Stimulated activated CD4-positive, alpha-beta T cell treated with anti-CD3 and anti-CD28 coated beads, Interleukin-4, amount 100 ng/mL, for 48 hours (primary cell): ENCODE measurements at places on chromosomes 7 and 10.

DNA sequence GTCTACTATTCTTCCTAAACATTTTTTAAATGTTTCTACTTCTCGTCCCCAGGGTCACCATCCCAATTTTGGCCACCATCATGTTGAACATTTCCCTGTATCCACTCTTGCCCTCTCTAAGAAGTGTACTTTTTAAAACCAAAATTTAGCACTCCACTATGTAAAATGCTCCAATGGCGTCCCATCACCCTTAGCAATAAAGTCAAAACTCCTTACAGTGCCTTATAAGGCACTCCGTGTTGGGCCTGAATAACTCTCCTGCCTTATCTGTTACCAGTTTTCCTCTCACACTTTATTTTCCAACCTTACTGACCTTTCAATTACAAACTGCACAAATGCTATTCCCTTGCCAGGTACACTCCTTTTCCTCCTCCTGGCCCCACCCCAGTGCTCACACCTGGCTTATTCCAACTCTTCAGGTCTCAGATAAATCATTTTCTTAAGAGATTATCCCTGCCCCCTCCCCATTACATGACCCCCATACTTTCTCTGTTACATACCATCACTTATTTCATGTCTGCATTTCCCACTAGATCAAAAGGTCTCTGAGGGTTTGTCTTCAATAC lies 1.3 kb downstream of the TMEM168 start:
- no peak for DNase-seq

- DNase-seq = no peak
Observed at GRCh38 chr10:129075508-129075907, 391.5 kb upstream of the MGMT start.

GRCh38 chr7:100492738-100493475 lies 9.2 kb downstream of the NYAP1 start:
- no peak for DNase-seq

DNA sequence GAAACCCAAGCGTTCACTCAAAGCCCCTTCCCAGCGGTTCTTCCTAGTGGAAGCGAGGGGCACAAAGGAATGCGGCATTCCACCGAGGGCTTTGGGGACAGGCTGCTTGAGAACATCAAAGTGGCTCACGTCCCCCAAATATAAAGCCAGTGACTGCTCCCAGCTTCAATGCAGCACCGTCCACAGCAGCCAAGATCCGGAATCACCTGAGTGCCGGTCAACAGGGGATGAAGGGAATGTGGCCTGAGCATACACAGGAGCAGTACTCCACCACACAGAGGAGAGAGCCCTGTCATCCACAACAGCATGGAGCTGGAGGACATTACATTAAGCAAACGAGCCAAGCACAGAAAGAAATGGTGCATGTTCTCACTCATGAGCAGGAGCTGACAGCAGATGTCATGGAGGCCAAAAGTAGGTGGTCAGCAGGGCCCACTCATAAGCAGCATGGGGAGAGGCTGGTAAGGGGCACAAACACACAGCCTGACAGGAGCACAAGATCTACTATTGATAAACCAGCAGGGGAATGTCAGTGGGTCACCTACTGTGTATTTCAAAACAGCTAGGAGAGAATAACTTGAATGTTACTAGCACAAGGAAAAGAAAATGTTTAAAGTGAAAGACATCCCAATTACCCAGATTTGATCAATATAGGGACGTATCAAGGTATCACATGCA lies 79.5 kb downstream of the DIP2C start:
- DNase-seq = no peak

DNA sequence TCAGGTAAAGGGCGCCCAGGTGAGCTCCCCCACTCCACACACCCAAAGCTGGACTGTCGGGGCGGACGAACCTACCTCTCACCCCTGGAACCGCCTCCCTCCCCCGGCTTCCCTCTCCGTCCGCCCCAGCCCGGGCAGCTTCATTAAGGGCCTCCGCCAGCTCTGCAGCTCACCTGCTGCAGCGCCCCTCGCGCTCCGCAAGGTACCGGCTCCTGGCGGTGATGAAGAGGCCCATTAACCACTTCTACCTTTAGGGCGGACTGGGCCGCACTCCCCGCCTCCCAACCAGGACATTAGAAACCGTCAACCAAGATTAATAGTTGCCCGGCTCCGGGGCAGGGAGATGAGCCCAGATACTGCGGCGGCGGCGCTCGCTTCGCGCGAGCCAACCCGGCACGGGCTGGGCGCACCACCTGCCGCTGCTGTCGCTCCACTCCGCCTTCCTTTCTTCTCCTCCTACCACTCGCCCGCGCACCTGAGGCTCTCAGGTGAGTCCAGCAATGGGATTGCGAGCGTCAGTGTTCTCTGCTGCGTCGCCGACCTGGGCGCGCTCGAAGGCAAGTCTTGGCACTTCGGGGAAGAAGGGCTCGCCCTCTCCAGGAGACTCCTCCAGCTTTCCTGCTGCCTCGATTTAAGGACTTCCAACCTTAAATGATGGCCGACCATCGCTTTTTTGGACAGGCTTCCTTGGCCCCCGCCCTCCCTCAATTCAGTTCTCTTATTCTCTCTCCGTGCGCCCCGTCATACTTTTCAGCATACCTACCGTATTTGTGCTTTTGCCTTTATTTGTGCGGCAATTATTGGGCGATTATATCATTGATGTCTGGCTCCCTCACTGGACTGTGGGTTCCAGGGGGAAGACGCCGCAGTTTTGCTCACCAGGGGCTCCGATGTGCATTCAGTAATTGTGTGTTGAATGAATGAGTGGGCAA lies 13.6 kb upstream of the KAZALD1 start:
- no peak for DNase-seq

GRCh38 chr7:87202705-87203104 lies 16.8 kb downstream of the TMEM243 start:
- no peak for DNase-seq

DNA sequence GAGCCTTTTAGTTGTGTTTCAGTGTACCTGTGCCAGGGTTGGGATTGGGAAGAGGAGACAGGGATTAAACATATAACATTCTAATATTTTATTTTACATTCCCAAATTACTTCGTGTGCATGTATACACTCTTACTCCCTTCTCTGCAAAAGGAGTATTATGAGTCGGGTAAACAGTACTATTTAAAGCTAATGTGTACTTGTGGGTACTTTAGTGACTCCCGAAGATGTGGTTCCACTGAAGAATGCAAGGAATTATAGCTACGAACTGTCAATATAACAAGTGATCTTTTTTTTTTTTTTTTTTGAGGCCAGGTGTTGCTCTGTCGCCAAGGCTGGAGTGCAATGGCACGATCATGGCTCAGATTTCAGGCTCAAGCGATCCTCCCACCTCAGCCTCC lies 122.6 kb upstream of the RPA3 start:
- DNase-seq = no peak

DNA sequence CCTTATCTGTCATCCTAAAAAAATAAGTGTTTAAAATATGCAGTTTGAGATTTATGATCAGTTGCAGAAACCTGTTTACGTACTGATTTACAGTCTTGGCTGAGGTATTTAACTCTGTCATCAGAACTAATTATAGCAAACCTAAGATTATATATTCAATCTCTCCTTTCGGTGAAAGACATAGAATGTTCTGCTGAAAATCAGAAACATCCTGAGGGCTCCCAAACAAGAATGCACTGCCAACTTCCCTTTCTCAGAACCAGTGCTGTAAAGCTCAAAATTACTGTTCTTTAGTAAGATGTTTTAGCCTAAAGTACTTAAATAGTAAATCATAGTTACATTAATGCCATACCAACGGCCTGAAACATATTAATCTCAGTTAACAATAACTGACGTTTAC lies 34.3 kb downstream of the FAM204A start:
- DNase-seq = no peak

DNA sequence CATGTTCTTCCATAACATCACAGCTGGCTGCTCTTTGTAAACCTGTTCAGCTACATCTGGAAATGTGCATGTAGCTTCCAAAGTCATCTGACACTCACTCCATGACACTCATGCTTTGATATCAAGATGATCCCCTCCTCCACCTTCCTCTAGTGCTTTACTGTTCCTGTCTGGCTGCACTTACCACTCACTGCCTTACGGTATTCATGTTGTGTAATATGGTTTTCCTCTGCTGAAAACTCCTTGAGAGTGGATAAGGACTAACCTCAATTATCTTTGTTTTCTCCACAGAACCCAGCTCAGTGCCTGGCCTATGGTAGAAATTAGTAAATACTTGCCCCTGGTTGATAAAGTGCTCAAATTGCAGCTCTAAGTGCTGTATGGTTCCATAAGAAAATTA lies 483.9 kb downstream of the HTR7 start:
- no peak for DNase-seq

GRCh38 chr10:110813743-110814472 lies 57.8 kb upstream of the PDCD4 start:
- DNase-seq = no peak

- DNase-seq = no peak
Observed at GRCh38 chr7:27619492-27619891, 43.2 kb downstream of the HIBADH start.

DNA sequence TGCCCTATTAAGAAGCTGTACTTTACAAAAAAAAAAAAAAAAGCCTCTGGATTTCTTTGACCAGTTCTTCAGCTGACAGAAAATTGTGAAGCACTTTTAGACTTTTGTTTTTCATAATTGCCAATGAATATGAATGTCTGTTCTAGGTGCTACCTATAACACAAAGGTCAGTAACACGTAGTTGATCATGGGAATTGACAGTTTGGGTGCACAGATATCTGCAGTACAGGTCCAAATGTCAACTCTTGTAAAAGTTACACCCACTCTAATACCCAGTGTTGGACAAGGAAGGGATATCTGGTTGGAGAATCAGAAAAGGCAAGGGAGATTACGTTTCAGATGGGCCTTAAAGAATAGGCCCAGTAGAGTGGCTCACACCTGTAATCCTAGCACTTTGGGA lies 1.8 kb downstream of the REEP3 start:
- DNase-seq = no peak

DNA sequence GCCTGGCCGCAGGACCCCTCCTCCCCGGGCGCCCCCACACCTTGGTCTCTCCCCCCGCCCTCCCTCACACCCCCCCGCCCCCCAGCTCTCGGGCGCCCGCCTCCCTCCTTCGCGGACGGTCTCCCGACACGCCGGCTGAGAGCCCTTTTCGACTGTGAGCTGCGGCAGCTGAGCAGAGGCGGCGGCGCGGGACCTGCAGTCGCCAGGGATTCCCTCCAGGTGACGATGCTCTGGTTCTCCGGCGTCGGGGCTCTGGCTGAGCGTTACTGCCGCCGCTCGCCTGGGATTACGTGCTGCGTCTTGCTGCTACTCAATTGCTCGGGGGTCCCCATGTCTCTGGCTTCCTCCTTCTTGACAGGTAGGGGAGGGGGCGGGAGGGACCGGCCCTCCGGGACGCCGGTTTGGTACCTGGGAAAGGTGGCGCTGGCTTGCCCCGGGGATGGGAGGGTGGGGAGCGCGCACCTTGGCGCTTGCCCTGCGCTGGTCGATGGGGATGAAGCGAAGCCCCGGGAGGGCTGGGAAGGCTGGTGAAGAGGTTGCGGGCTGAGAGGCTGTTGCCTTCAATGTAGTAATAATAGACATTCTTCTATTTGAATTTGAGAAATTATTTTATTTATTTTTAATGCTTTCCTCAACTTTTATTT lies at the start of gene BMPER:
Gene BMPER (plus strand): TSS at position 151 of the 644 bp plus-strand sequence. CDS start 75 bp downstream, at position 226.
- no peak for DNase-seq

GRCh38 chr7:100641463-100641859 lies at the start of gene TFR2:
Gene TFR2, minus strand, starts transcription at chr7:100641552. Its CDS starts 43 bp downstream, at chr7:100641509.
- no peak for DNase-seq

- peak; percentile 91 for DNase-seq
Observed at GRCh38 chr10:78047314-78047891, 13.7 kb downstream of the RPS24 start.

- no peak for DNase-seq
Observed at GRCh38 chr10:58782876-58783851, 270.5 kb downstream of the BICC1 start.

- DNase-seq = no peak
Observed at GRCh38 chr7:286266-286665, 3.7 kb upstream of the FOXL3 start.

GRCh38 chr10:47160261-47160908 lies 139.6 kb upstream of the GDF10 start:
- DNase-seq = no peak

- DNase-seq = no peak
Observed at GRCh38 chr7:11373546-11374142, 400.0 kb downstream of the PHF14 start.

- DNase-seq = no peak
Observed at GRCh38 chr10:125171402-125172306, 11.3 kb upstream of the CTBP2 start.

- DNase-seq = no peak
Observed at GRCh38 chr10:62175251-62175650, 93.4 kb downstream of the RTKN2 start.

DNA sequence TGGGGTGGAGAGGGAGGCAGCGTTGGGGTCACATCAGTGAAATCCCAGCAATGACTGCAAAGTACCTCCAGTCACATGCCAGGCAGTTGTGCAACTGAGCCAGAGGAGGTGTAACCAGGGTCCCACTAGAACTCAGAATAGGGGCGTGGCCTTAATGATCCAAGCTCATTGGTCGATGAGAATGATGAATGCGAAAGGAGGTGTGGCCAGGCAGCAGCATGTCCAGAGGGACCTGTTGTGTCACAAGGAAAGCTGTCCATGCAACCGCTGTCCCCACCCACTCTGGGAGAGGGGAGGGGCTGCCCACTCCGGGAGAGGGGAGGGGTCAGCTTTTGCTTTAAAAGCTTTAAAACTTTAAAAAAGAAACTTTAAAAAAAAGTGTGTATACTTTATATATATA lies 25.3 kb upstream of the MTPAP start:
- DNase-seq = no peak

- DNase-seq = no peak
Observed at GRCh38 chr7:36636126-36636525, 88.2 kb downstream of the AOAH start.

DNA sequence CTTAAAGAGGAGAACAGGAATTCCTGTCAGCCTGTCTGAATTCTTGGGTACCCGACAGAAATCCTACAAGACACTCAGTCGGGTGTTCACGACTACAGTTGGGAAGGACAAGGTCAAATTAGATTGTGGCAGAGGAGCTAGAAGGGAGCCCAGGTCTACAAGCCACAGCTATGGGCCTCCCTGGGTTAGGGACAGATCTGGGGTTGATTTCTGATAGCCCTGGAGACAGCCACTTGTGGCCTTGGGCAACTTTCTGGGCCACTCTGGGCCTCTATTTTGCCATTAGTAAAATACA lies 39.7 kb upstream of the ANTXRL start:
- no peak for DNase-seq
